ENCODE measurements at places on chromosomes 1 and 21. TPM values are rescaled to one million over a fixed set of nuclear protein-coding genes. Genes with fewer than 3 reads are reported as not detected.

DNA sequence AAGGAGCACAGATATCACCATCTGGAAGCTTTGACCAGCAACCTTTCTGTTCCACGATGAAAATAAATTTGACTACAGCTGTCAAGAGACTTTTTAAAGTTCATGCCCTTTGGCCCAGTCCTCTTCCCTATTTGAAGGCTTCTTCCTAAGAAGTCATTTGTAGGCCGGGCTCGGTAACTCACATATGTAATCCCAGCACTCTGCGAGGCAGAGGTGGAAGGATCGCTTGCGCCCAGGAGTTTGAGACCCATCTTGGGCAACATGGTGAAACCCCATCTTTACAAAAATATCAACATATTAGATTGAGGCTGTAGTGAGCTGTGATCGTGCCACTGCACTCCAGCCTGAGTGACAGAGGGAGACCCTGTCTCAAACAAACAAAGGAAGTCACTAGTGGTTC, 58.3 kb upstream of the IFFO2 start:
- DNase-seq: peak; percentile 13

- DNase-seq: no peak
Observed at GRCh38 chr1:27592232-27592930, 11.6 kb downstream of the AHDC1 start.

The CFHR5 gene
- not detected for total RNA-seq

The DEDD gene
- total RNA-seq: 39.0 TPM

The GJC2 gene
- 1.3 TPM for total RNA-seq

Data from breast epithelium (tissue), 4 donors.